ENCODE measurements at places on chromosomes 2 and 18.

DNA sequence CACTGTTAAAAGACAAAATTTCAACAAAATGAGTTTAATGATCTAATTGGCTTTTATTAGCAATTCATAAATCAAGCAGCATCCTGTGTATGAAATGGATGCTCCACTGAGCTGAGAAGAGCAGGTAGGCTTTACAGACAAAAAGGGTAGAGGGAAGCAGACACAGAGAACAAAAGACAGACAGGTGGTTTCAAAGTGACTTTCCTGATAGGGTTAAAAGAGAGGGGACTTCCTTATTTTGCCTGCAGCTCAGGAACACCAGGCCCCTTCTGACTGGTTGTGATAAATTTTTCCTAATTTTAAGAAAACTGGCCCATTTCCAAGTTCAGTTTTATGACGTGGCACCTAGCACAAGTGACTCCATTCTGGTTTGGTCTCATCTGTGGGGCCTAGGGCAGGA, 11.9 kb downstream of the TEX51 start:
- DNase-seq: no peak

GRCh38 chr2:173079973-173080860, 4.6 kb downstream of the MAP3K20 start:
- DNase-seq: no peak

GRCh38 chr2:39164089-39164488, 43.2 kb upstream of the SOS1 start:
- no peak for DNase-seq

DNA sequence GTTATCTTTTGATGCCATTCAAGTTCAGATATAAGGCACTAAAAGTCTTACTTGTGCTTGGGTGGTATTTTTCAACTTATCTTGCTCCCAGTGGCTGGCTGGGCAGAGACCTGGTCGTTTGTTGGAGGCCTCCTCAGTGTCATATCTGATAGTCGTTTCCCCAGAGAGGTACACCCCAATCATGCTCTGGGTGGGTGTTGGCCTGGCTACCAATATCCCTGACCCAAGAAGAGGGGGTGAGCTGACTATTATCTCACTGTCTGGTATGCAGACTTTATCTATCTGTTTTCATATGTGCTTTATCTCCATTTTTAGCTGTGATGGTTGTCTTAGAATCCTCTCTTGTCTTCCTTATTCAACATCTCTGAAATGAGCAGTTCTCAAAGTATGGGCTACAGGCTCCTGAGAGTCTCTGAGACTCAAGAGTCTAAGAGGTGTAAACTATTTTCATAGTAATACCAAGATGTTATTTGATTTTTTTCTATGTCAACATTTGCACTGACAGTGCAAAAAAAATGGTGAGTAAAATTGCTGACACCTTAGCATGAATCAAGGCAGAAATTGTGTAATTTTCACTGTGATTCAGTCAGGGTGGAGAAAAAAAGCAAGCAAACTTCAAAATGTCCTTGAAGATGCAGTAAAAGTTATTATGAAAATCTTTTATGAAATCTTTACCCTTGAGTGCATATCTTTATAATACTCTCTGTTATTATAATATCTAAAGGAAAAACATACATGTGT, 12.3 kb upstream of the PLEK start:
- DNase-seq: no peak

GRCh38 chr2:12262681-12263436, 453.9 kb upstream of the TRIB2 start:
- no peak for DNase-seq

- no peak for DNase-seq
Observed at GRCh38 chr2:177916342-177916741, 156.2 kb downstream of the PDE11A start.

- DNase-seq: no peak
Observed at GRCh38 chr2:110770959-110771431, 38.6 kb downstream of the ACOXL start.

- no peak for DNase-seq
Observed at GRCh38 chr2:2932692-2933305, 444.8 kb downstream of the EIPR1 start.

DNA sequence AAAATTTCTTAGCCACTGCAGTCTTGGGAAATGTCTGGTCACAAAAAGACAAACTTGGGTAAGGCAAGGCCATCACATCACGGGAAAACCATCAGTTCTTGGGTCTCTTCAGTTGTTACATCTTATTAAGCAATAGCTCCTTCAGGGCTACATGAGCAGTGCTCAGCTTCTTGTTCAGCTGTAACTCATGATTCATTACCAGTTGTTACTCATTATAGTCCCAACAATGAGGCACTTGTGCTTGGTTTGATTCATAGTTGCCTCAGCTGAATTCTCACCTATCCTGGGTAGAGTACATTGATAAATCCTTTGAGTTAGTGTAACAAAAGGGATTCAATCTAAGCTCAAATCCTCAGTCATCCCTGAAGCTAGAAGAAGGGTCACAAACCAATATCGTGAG, 102.4 kb upstream of the DCC start:
- DNase-seq: no peak

DNA sequence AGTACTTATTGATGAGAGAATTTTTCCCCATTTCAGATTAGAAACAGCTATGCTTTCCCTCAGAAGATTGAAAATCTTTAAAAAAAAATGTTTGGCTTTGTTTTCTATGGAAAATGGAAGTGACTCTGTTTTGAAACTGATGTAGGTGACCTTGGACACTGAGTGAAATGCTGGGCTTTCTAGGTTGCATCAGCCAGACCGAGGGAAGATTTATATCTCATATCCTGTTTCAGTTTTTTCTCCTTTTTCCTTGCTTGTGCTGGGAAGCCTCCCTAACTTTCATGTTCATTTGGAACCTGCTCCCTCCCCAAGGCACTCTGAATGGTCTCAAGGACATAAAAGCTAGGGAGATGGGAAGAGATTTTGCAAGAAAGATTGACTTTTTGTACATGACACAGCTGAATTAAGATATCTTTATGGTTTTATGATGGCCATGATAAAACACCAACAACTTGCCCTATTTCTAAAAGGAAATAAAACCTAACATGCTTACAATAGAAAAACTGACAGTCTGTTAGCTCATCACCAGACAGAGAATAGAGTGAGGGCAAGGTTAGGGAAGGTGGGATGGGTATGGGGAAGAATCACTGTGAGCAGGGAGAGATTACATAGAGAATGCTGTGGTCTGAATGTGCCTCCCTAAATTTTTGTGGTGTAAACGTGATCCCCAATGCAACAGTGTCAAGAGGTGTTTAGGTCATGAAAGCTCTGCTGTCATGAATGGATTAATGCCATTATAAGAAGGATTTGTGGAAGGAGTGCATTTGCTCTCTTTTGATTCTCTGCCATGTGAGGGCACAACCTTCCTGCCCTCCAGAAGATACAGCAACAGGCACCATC, 249.7 kb downstream of the TPGS2 start:
- no peak for DNase-seq

- DNase-seq: no peak
Observed at GRCh38 chr2:241288324-241288888, 27.1 kb downstream of the HDLBP start.

DNA sequence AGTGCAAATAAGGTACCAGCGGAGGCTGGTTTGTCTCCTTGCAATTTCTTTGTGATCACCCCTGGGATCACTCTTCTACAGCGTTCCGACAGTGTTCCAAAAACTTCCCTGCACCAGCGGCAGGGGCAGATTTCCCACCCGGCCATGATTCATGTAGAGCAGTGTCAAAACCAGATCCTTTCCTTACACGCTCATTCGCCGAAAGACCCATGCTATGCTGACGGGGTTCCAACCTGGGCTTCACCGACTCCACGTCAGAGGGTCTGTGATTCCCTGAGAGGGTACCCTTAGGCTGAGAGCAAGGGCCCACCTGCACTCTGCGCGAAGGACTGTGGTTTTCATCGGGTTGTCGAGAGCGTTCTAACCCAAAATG, 423 bp upstream of the TTC27 start:
- no peak for DNase-seq

GRCh38 chr2:72483346-72483745, 335.7 kb upstream of the CYP26B1 start:
- no peak for DNase-seq

- DNase-seq: no peak
Observed at GRCh38 chr18:42072407-42072806, 117.4 kb downstream of the PIK3C3 start.

- no peak for DNase-seq
Observed at GRCh38 chr2:4882421-4882820, 809.8 kb upstream of the SOX11 start.

DNA sequence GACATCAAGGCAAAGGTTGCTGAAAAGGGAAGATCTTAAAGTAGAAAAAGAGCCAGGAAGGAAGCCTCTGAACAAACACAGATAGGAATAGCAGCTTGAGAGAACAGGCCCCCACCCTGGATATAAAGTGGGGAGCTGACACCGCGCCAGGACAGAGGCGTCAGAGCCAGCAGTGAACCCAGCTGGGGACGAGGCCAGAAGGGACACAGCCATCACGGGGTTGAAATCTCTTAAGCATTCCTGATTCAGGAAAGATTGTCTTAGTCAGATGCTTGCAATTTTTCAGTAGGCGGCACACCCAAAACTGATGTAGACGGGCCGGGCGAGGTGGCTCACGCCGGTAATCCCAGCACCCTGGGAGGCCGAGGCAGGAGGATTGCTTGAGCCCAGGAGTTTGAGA, 93.8 kb upstream of the PHLPP1 start:
- DNase-seq: no peak

GRCh38 chr2:150873396-150873772, 385.9 kb upstream of the RND3 start:
- peak; percentile 51 for DNase-seq

DNA sequence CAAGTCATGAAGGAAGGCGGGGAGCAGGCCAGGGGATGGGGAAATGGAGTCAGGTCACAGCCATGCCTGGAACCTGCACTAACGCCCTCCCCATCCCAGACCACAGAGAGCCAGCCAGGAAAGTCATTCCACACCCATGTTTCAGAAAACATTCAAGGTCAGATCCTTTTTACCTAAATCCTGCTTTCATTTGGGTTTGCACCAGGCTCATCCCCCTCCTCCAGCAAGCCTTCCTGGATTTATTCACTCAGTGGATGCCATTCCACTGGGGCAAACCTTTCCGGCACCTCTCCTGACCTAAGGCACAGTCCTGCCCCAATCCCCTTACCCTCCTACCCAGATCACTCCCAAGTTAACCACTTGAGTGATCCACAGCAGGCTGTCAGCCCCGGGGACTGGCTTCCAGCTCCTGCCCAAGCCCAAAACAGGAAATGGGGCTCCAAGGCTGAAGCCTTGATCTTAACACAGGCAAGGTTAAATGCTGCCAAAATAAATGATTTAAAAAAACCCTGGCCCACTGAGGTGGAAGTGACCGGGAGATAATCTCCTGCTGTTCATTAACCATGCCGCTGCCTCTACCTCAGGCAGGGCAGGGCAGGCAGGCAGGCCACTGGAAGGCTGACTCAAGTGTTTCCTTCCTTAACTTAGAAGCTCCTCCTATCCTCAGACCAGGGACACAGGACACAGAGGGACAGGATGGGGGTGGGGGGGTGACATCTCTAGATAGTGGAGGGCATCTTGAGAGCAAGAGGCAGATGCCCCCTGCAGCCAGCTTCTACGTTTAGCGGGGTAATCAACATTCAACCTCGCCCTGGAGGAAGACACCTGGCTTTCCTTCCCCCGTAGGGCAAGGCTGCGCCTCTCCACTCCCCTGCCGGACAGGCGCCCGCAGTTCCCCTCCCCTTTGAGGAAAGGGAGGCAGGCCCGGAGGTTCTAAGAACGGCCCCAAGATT, 1.4 kb downstream of the RAB11FIP5 start:
- no peak for DNase-seq

DNA sequence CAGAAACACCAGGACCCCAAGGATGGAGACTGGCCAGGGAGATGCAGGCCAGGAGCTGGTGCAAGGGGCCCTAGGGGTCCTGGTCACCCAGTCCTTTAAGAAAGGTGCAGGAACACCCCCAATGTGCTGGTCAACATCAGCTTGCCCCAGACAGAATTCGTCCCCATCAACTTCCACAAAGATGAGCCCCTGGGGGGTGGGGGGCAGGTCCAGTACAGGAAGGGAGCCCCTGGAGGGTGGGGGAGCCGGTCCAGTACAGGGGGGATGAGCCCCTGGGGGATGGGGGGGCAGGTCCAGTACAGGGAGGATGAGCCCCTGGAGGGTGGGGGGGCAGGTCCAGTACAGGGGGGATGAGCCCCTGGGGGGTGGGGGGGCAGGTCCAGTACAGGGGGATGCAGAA, 160.7 kb upstream of the SALL3 start:
- no peak for DNase-seq

GRCh38 chr2:149009576-149010461, 28.7 kb upstream of the LYPD6B start:
- no peak for DNase-seq

- no peak for DNase-seq
Observed at GRCh38 chr2:101197215-101197745, 46.1 kb upstream of the TBC1D8 start.
